ENCODE measurements at places on chromosomes 7 and 10. TPM values are rescaled to one million over a fixed set of nuclear protein-coding genes. Genes with fewer than 3 reads are reported as not detected.

- H3K36me3 ChIP-seq, result no peaks in the 10 kb centered on the region
- no peaks in the 10 kb centered on the region for H3K4me1 ChIP-seq
- no peaks in the 10 kb centered on the region for H3K27me3 ChIP-seq
- no peak for DNase-seq
These were observed 77.6 kb downstream of the VPS41 start for GRCh38 chr7:38831259-38831996.

- H3K27ac ChIP-seq, result no peak overlapping the region
- no peak overlapping the region for H3K4me3 ChIP-seq
- no peak for DNase-seq
- H3K36me3 ChIP-seq, result no peaks in the 10 kb centered on the region
These were observed 91.2 kb downstream of the GTF2IRD1 start for GRCh38 chr7:74544706-74545469.

GRCh38 chr10:124935946-124936345 lies 6.0 kb upstream of the ZRANB1 start:
- peaks cover 2% of the 10 kb centered on the region for H3K4me1 ChIP-seq
- no peak for DNase-seq
- H3K27me3 ChIP-seq, result no peaks in the 10 kb centered on the region
- no peak overlapping the region for H3K4me3 ChIP-seq
- no peak overlapping the region for H3K27ac ChIP-seq

DNA sequence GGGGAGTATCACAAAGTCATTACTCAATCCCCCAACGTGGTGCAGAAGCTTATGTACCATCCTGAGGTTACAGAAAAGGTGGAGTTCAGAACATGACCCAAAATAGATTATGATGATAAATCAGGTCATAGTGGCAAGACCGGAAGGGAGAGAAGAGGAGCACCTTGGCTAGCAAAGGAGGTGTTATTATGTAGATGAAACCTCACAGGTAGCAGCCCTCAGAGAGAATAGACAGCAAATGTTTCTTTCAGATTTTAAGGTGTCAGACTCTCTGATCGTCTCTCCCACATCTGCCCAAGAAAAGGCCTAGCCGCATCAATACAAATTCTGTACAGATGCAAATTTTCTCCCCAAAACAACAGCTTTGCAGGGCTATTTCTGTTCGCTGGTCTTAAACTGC lies 88.3 kb upstream of the SEMA3D start:
- no peak overlapping the region for H3K27ac ChIP-seq
- H3K4me3 ChIP-seq, result no peak overlapping the region
- no peak for DNase-seq

DNA sequence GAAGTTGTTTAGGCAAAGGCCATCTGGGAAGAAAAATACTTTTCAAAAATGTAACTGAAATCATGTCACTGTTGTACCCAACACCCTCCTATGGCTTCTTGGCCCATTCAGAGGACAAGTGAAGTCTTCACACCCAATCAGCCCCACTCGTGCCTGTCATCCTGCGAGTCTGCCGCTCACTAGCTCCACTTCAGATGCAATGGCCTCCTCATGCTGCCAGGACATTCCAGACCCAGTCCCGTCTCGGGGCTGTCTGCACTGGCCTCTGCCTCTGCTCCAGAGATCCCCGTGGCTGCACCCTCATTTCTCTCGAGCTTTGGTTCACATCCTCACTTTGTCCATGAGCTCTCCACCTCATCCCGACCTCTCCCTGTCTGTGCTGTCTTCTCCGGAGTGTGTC lies 227.1 kb downstream of the KCNMA1 start:
- no peaks in the 10 kb centered on the region for H3K36me3 ChIP-seq
- no peak for DNase-seq
- H3K4me3 ChIP-seq, result no peak overlapping the region
- no peaks in the 10 kb centered on the region for H3K4me1 ChIP-seq

- no peak for DNase-seq
- H3K36me3 ChIP-seq, result peaks cover 4% of the 10 kb centered on the region
- no peaks in the 10 kb centered on the region for H3K27me3 ChIP-seq
- H3K27ac ChIP-seq, result no peak overlapping the region
- H3K4me1 ChIP-seq, result no peaks in the 10 kb centered on the region
- no peak overlapping the region for H3K4me3 ChIP-seq
These were observed 51.6 kb downstream of the TES start for GRCh38 chr7:116261904-116262303.

DNA sequence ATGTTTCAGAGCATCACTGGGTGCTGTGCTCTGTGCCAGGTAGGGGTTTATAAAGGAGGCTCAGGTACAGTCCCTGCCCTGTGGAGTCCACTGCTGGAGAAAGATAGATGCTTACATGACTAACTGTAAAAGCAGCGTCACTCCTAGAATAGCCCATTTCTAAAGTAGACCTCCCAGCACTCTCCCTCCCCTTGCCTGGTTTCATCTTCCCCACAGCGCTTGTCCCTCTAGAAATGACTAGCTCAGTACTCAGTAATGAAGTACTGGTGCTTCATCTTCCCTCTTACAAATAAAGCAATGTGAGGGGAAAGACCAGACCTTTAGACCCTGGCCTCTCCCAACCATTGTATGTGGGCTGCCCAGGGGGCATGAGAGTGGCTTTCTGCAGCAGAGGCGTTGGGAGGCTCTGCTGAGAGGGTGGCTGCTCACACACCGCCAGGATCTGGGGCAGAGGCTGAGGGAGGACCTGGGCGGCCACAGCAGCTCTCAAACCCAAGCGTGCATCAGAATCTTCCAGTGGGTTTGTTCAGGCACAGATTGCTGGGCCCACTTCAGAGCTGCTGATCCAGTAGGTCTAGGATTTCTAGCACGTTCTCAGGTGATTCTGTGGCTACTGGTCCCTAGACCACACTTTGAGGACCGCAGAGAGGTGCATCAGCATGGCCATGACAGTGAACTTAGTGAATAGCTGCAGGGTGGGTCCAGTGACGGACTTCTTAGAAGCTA lies 110.3 kb upstream of the ANLN start:
- no peaks in the 10 kb centered on the region for H3K36me3 ChIP-seq
- H3K27me3 ChIP-seq, result no peaks in the 10 kb centered on the region
- no peak for DNase-seq
- peaks cover 74% of the 10 kb centered on the region for H3K4me1 ChIP-seq
- H3K4me3 ChIP-seq, result no peak overlapping the region

Gene PARP12
- total RNA-seq, result 43.6 TPM

Gene VWA2
- total RNA-seq, result 7.0 TPM
